Activated CD4-positive, CD25-positive, alpha-beta regulatory T cell (primary cell): ENCODE measurements at places on chromosomes 3 and 15.

- DNase-seq = no peak
These were observed 15.0 kb downstream of the GCSAM start for GRCh38 chr3:112117841-112118571.

DNA sequence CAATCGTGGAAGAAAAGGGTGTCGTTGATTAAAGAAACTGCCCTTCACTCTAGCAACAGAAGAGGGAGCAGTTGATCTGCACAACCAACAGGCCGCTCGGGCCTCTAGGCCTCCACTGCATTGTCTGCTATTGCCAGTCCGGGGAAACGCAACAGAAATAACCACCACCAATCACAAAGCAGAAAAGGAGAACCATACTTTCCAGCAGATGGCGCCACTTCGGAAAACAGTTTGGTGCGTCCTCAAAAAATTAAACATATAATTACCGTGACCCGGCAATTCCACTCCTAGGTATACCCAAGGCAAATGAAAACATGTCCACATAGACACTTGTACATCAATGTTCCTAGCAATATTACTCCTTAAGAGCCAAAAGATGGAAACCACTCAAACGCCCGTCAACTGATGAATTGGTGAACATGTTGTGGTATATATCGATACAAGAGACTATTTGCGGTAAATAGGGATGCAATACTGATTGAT lies 154.1 kb downstream of the TJP1 start:
- no peak for DNase-seq

GRCh38 chr3:179072100-179072438 lies 460 bp upstream of the ZMAT3 start:
- DNase-seq = peak; percentile 10

DNA sequence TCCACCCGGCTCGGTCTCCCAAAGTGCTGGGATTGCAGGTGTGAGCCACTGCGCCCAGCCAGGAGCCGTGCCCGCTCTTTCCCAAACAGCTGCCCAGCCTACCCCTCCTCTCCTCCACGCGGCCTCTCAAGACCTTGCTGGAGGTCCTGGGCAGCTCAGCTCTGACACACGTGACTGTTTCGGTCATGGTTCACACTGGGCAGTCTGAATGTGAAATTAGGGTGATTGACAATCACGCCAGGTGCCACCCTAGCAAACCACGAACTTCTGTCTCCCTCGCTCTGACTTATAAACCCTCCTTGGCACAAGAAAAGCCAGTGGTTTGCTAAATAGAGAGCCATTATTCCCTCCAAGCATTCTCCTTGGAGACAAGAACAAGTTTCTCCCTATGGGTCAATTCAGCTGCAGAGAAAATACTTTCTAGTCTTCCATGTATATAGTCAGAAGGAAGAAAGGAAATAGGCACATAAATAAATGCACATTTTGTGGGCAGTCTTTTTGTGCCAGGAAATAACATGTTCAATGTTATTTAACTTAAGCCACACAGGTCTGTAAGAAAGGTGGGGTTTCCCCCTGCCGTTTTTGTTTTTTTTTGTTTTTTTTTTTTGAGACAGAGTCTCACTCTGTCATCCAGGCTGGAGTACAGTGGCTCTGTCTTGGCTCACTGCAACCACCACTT lies 121.9 kb upstream of the MEF2A start:
- DNase-seq = no peak

GRCh38 chr3:186526256-186526606 lies 17.9 kb downstream of the CRYGS start:
- DNase-seq = no peak

GRCh38 chr15:70503798-70504298 lies 259.5 kb downstream of the UACA start:
- no peak for DNase-seq

DNA sequence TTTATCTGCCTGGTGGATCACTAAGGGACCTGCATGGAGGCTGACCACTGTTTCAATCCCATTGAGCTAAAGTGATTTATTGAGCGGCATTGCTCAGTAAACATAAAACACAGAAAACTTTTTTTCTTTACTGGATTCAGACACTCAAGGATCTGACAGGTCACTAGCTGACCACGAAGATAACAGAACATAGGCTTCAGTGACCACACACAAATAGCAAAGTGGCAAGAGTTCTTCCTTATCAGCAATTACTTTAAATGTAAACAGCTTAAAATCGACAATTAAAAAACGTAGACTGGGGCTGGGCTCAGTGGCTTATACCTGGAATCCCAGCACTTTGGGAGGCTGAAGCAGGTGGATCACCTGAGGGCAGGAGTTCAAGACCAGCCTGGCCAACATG lies 48.7 kb downstream of the STAG1 start:
- DNase-seq = no peak

DNA sequence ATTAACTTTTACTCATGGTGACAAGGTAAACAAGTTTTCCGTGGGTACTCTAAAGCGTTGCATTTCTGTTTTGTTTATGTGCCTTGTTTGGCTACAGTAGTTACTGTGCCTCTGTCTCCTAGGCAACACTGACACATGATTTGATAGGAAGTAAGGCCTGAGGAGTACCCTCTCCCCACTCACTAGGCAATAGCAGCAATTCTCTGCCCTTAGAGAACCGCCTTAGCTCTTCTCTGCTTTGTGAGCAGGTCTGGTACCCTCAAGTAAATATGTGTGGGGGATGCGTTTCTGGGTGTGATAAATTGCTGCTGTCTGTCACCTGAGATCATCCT lies at the start of gene IL5RA:
IL5RA (minus strand) TSS at position 76 of the 332 bp plus-strand sequence. CDS start 5,390 bp downstream, outside the sequence.
- DNase-seq = no peak

DNA sequence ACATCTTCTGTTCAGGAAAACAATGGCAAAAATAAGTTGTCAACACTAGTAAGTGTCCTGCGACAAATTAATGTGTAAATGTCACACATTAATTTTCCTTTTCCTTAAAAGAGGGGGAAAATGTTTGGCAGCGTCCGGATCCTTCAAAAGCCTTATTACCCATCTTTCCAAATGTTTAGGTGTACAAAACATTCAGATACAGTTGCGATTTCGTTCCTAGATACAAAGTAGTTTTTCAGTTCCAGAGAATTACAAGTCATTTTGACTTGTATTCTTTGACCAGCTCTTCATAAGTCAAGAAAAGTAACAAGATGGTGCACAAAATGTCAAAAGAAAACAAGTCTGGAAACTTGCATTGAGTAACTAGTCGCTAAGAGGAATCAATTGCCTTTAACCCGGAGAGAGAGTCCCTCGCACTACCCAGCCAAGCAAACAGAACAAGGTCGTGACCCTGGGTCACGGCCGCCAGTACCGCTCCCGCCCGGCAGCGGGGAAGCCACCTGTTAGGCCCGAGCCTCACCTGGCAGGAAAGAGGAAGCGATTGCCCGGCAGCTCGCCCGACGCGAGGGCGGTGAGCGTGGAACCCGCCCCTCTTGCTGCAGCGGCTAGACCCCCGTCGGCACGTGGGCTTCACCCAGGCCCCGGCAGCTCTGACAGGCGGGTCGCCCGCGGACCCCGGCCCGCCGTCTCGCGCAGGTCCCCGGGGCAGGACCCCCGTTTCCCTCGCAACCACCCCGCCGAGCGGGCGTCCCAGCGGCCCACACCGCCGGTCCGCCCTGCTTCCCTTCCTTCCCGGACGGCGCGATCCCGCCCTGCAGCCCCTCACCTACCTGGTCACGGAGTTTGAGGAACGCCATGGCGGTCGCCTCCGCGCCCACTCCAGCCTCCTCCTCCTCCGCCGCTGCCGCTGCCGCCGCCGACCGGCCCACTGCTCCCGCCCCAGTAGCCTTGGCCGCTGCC lies 61.0 kb upstream of the ANKRD28 start:
- peak; percentile 38 for DNase-seq

DNA sequence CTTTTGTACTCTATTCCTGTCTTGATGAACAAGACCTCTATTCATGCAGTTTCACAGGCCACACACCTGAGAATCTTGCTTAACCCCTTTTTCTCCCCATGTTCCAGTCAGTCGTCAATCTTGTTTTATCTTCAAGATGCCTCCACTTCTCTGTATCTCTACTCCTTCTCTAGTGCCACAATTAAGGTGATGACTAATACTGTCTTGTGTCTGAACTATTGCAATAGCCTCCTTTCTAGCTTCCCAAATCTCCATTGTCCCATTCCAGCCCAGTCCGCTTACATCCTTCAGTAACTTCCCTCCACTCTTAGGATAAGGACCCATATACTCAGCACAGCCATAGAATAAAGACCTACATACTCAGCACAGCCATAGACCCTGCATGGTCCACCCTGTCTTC lies 24.7 kb downstream of the CHST14 start:
- DNase-seq = no peak

GRCh38 chr15:85766001-85766831 lies 28.5 kb downstream of the KLHL25 start:
- no peak for DNase-seq

GRCh38 chr3:45105855-45106671 lies 40.1 kb downstream of the CDCP1 start:
- no peak for DNase-seq

DNA sequence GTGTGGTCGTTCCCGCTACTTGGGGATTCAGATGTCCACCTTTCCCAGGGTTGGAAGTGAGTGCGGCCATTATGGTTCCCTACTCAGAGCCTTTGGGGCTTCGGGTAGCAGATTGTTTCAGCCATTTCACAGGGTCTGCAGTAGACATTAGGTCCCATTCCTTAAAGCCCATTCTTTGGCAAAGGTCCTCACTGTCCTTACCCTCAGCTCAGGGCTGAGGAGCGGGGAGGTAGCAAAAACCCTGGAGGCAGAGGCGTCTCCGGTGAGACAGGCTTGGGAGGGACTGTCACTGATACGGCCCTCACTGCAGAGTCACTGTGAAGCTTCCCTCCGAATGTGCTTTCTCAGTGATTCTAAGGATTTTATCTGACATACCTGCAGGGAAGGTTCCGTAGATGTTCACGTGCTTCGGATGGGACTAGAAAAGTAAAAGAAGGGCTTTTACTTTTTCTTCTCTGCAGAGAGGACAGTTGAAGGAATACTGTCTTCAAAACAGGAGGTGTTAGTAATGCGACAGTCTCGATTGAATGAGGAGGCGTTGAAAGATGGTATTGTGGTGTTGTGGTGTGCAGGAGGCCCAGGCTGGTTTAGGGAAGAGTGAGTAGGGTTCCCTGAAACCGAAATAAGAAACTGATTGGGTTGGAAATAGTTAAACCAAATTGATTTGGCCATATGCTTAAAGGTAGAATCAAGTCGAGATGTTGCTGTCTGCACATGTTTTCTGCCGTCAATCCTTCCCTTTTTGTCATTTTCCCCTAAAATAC lies 630 bp downstream of the ATP6V1A start:
- DNase-seq = no peak

GRCh38 chr3:54530944-54531343 lies 396.9 kb downstream of the LRTM1 start:
- DNase-seq = no peak

DNA sequence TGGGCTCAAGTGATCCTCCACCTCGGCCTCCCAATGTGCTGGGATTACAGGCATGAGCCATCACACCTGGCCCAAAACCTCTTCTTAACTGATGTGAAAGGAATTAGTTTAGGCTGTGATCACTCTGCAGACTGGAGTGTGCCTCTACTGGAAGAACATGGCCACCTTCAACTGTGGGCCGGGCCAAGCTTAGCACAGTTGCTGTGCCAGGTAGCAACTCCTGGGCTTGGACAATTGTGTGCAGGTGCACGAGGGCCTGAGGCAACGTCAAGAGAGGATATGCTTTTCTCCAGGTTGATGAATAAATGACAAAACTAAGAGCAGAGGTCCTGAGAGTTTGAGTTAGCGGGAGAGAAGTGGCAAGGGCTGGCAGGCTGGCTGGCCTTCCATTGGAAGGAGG lies 6.5 kb downstream of the FAH start:
- no peak for DNase-seq

- DNase-seq = no peak
These were observed 32.6 kb upstream of the ATP11B start for GRCh38 chr3:182760576-182761164.

DNA sequence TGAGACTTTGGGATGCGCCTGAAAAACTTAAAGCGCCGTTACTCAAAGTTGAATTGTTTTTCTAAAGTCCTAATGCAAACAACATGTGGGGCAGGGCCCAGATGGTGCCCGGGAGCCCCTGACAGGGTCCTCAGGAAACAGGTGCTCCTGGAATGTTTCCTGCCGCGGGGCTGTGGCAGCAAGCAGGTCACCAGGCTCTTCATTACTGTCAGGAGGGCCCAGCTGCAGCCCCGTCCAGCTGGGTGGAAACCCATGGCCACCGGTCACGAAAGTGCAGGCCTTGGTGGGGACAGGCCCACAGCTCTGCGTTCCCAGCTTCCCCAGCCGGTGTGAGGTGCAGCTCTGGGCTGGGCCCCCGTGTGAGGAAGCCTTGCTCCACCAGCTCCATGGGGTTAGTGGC lies 63.9 kb upstream of the GATA2 start:
- no peak for DNase-seq

DNA sequence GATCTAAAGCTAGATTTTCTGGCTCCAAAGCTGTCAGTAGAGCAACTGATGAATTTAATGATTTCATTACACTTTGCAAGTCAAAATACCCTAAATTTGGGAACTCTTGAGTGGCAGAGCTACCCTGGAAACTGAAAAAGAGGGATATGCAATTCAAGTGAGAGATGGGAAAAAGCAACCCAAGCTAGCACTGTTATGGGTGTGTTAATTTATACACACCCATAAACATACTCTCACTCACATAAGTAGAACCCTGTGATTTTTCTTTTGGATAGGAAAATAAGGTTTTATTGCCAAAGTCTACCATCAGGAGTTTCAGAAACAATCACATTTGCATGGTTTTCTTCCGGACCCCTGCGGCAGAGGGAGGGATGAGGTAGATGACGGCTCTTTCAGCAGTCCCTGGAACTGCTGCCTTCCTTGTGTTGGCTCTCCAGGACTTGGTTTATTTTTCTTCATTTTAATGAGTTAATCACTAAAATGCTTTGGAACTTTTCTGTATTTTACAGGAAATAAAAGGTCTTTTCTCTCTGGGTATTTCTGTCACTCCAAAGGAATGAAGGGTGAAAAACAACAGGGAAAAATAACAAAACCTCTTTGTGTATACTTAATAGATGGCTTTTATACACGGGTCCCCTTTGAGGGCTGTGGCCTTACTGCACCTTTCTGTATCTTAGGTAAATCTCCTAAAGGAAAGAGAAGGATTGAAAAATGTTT lies 63.8 kb downstream of the TTC23 start:
- DNase-seq = no peak

- DNase-seq = no peak
These were observed 483 bp downstream of the MEX3B start for GRCh38 chr15:82045179-82045891.

- no peak for DNase-seq
These were observed 4.3 kb downstream of the PDIA5 start for GRCh38 chr3:123071146-123071545.

DNA sequence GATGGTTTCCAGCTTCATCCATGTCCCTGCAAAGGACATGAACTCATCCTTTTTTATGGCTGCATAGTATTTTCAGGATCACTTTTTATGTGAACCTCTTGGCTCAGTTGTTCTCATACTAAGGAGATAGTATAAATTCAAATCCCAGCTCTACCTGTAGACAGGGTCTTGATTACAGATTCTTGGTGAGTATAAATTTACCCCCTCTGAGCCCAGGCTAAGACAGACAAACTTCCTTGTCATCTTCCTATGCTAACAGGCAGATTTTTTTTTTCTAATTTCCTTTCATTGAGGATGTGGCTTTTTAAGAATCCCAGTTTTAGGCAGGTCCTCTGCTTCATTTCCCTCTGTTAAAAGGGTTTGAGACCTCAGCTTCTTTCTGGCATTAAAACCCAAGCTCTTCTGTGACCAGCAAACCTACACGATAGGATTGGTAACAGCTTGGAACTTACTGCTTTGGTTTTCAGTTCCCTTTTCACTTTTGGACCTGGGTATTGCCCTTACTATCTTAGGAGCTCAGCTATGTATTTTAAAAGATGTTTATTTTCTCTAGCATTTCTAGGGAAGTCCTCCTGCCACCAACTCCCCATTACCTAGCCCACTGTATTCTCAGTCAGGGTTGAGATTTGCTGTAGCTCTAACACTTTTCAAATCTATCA lies 72.5 kb downstream of the VPS8 start:
- DNase-seq = no peak
